ENCODE measurements at places on chromosomes 13 and 19.
A peak's percentile ranks its signal among the peaks of the same experiment; 100 is the strongest.

DNA sequence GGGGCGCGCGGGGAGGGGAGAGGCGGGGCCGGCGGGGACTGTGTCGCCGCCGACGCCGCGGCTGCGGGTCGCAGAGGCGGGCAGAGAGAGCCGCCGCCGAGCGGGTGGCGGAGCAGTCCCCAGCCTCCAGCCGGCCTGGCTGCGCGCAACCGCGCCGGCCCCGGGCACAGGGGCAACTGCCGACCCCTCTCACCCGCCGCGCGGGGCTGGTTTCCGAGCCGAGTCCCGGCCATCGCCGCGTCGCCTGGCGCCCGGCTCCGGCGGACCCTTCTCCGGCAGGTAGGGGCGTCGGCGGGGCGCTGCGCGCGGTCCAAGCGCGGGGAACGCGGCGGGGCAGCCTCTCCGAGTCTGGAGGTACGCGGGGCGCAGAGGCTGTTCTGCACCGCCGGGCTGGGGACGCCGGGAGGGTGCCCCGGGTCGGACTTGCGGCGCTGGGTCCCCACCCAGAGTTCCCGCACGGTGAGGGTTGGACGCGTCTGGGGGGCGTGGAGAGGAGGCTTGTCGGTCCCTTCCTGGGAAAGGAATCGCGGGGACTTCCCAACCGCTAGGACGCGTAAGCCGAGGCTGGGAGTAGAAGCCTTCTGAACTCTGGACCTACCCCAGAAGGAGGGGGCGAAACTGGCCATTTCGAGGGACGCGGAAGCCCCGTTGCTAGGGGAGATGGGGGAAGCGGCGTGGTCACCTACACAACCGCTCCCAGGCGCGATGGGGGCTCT, 133.6 kb upstream of the MYO16 start:
- DNase-seq = no peak

DNA sequence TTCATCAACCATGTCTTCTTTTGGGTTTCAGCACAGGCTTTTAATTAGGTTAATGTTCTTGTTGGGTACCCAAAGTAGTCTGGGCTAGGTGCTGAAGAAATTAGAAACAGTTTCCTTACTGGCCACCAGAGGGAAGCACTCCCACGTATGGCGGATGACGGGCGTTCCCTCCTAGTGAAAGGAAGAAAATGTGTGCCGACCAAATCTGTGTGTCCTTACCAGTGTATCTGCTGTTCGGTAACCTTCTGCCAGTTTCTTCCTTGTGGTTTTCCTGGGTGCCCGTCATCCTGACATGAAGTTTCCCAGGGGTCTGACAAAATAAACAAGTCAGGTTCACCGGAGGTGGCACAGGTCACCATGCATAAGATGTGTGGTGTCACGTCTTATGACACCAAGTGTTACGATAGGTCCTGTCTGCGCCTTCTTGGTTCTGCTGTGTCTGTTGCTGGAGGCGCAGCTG, 6.0 kb upstream of the WDR88 start:
- DNase-seq = peak; percentile 58

GRCh38 chr19:6677883-6678689, 8.1 kb upstream of the TNFSF14 start:
- no peak for DNase-seq

GRCh38 chr19:11377237-11377636, 2.8 kb downstream of the SWSAP1 start:
- DNase-seq = peak; percentile 89

DNA sequence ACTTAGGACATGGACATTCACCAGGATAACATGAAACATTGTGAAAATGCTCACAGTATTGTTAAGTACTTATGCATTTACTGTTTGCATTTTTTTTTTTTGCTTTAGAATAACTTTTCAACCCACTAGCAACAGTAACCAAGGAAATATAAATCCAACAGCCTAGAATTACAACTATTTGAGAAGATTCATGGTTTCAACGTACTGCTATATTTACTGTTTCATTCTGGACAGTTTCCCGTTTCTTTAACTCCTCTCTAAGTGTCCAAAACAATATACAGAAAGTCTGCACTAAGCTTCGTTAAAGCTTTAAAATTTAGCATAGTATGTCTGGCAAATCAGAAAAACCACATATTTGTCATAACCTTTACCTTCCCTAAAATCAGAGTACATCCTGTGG, 2.7 kb downstream of the SMAD9 start:
- DNase-seq = no peak

GRCh38 chr13:44429311-44429710, 55.7 kb downstream of the SERP2 start:
- peak; percentile 50 for DNase-seq

- DNase-seq = no peak
Observed at GRCh38 chr19:12899891-12900518, 9.0 kb downstream of the GCDH start.

DNA sequence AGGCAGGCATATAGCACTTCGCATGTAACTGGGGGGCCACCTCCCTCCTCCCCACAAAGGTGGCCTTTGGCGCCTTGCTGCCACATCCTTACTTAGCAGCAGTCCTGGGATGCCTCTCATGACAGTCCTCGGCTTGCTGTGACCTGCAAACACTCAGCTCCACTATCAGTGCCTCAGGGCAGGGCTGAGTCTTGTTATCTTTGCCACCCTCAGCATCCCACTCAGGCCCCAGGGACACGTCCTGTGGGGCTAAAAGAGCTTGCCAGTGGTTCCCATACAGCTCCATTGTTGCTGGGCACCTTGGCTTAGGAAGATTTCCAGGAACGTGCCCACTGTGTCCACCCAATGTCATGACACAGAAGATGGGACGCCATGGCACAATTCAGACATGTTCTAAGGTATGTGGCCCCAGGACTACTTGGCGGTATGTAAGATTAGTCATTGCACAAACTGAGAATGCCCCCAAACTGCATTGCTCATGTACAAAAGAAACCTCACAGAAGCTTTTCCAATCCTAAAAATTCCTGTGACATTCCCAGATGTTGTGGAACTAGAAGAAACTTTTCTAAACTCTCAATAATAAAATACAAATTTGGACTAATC, 16.3 kb downstream of the DOCK9 start:
- DNase-seq = peak; percentile 76

- DNase-seq = no peak
Observed at GRCh38 chr13:19791953-19792537, 9.3 kb upstream of the PSPC1 start.

GRCh38 chr19:38848299-38849146, 1.3 kb downstream of the HNRNPL start:
- DNase-seq = no peak

GRCh38 chr13:40077396-40078027, 422.1 kb downstream of the COG6 start:
- no peak for DNase-seq

GRCh38 chr13:110015253-110015652, 228.9 kb upstream of the IRS2 start:
- DNase-seq = peak; percentile 37

- DNase-seq = peak; percentile 80
Observed at GRCh38 chr19:34960940-34961679, 2.9 kb downstream of the ZNF792 start.

- no peak for DNase-seq
Observed at GRCh38 chr13:57824121-57824520, 192.6 kb downstream of the PCDH17 start.

DNA sequence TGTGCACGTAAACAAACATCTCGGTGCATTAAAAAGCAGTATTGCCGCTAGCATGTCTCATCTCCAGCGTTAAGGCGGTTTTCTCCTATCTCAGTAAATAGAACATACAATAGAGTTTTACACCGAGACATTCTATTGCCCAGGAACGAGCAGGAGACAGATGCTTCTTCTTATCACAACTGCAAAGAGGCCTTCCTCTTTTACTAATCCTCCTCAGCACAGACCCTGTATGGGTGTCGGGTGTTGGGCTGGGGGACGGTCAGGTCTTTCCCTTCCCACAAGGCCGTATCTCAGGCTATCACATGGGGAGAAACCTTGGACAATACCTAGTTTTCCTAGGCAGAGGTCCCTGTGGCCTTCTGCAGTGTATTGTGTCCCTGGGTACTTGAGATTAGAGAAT, 21.2 kb downstream of the ZNF233 start:
- DNase-seq = no peak

DNA sequence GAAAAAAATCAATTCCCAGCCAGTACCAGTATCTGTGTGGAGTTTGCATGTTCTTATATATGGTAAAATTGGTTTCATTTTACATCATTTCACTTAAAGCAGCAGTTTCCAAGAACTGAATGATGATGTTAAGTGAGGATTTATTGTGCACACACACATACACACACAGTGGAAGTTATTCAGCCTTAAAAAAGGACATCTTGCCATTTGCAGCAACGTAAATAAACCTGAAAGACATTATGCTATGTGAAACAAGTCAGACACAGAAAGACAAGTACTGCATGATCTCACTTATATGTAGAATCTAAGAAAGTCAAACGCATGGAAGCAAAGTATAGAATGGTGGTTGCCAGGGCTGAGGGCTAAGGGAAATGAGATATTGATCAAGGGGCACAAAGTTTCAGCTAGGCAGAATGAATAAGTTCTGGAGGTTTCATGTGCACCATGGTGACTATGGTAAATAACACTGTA, 5.3 kb downstream of the SIGLECL1 start:
- DNase-seq = no peak

GRCh38 chr19:19550485-19550929, 12.4 kb downstream of the CILP2 start:
- peak; percentile 54 for DNase-seq

GRCh38 chr13:87666831-87667230, 4.3 kb upstream of the SLITRK5 start:
- DNase-seq = no peak

DNA sequence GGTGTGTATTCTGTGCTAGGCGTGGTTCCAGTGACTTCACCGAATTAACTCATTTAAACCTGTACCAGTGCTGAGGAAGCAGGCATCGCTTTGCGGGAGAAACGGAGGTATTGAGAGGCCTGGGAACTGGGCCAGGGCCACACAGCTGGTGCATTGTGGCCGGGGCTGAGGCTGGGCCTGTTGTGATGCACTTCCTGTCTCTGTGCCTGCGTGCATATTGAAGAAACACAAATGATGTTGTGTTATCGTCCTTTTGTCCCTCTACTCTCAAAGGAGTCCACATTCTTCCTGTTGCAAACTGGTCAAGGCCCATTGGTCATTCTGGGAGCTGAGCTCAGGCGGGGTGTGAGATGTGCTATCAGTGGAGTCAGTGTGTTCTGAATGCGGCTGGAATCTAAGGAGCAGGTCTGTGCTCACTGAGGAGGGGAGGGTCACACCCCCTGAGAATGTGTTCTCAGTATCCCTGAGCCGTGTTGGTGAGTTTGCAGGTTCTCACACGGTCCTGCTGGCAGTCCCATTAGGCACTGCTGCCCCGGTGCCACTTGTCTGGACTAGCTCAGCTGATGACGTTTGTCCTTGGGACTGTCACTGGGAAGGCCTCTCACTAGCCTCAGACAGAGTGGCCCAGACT, 62.1 kb downstream of the ARHGEF7 start:
- DNase-seq = peak; percentile 12

DNA sequence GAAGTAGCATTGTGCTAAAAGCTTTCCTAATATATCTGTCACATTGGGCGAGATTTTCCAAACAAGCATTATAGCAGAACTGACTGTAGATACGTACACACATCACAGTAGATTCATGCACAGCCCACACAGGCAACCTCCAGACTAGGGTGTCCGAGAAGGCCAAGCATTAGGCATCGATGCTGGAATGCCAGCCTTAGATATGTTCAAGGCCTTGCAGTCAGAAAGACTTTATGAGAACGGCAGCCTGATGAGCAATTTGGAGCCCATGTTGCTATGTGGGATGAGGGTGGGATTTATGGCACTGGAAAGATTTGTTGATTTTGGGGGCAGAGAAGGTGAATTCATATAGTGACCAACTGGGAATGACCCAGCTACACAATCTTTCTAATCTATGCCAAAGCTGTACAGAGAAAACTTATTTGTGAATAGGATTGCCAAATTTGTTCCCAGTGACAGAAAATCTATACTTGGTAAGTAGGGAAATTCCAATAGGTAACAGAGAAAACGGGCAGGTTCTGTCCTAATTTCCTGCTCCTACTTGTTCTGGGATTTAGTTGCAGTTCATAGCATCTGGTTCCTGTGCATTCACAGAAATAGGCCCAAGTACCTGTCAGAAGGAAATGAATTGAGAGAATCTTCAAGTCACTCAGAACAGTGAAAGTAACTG, 31.0 kb upstream of the SPRY2 start:
- no peak for DNase-seq

DNA sequence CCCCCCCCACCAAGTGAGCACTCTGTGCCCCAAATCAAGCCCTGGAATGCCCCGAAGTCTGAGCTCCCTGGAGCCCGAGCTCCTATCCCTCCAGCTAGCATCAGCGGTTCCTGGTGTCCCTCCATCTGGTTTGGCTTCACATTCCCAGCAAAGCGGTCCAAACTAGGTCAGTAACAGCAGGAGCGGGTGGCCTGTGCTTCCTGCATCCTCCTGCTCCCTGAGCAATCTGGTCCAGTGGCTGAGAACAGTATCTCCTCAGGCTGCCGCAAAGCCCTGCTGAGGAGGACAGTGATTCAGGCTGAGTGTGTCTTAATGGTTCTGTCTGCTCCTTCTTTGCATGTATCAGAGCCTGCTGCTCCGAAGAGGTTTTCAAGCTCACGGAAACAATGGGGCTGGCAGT, 25.9 kb downstream of the RASL11A start:
- DNase-seq = no peak

- DNase-seq = peak; percentile 8
Observed at GRCh38 chr13:90362707-90363106, 984.8 kb upstream of the MIR17HG start.

- DNase-seq = no peak
Observed at GRCh38 chr19:19637186-19637522, 6.3 kb downstream of the GMIP start.

- no peak for DNase-seq
Observed at GRCh38 chr19:35872180-35872579, 3.8 kb downstream of the APLP1 start.

- DNase-seq = no peak
Observed at GRCh38 chr13:73011751-73012150, 47.1 kb upstream of the KLF5 start.

- peak; percentile 17 for DNase-seq
Observed at GRCh38 chr19:8161135-8161646, 11.8 kb upstream of the FBN3 start.
